Right ventricle myocardium superior (tissue), 1 donor: ENCODE measurements at places on chromosomes 12 and 14. TPM values are rescaled to one million over a fixed set of nuclear protein-coding genes. Genes with fewer than 3 reads are reported as not detected.

Gene SMOC1
- total RNA-seq = 1.8 TPM

GRCh38 chr14:98957211-98958047 is 314.6 kb downstream of the BCL11B start:
- DNase-seq = peak; percentile 69

Gene RHEBL1
- total RNA-seq = 0.48 TPM

- DNase-seq = no peak
Observed at GRCh38 chr12:51773145-51773869, 75.2 kb downstream of the FIGNL2 start.

- peak; percentile 75 for DNase-seq
Observed at GRCh38 chr14:101235335-101236103, 325.8 kb upstream of the DIO3 start.

DNA sequence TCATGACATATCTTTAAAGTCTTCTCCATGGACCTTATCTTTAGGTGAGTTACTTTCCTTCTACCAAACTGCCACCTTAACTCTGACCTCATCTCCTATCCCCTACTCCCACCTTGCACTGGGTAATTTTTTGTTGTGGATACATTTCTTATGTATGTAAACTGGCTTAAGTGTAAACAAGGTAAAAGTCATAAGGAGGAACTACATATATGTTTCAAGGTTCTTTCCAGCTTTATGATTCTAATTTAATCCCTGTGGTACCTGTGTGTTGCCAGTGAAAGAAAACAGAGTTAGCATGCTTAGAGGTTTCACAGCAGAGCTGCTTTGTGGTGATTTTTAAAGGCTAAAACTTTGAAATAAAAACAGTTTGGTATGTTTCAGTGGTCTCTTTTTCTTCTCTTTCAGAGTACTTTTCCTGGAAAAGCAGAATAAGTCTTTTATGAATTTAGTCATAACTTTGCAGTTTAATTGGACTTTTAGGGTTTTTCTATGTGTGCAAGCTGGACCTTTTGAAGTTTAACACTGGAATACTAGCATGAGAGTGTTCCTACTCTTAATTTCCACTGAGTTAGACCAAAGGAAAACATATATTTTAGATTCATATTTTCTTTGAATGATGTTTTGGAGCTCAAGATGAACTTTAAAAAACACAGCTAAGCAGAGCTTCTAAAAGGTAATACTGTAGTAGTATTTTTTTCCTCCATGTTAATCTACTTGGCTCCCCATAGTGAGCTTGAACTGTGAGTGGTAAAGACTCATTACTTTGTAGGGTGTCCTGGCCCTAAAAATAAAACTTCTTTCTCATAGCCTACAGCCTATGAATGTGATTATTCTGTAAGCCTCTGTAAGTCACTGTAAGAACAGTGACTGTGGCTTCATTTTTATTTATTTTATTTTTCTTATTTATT is 105.4 kb downstream of the FUT8 start:
- DNase-seq = no peak

DNA sequence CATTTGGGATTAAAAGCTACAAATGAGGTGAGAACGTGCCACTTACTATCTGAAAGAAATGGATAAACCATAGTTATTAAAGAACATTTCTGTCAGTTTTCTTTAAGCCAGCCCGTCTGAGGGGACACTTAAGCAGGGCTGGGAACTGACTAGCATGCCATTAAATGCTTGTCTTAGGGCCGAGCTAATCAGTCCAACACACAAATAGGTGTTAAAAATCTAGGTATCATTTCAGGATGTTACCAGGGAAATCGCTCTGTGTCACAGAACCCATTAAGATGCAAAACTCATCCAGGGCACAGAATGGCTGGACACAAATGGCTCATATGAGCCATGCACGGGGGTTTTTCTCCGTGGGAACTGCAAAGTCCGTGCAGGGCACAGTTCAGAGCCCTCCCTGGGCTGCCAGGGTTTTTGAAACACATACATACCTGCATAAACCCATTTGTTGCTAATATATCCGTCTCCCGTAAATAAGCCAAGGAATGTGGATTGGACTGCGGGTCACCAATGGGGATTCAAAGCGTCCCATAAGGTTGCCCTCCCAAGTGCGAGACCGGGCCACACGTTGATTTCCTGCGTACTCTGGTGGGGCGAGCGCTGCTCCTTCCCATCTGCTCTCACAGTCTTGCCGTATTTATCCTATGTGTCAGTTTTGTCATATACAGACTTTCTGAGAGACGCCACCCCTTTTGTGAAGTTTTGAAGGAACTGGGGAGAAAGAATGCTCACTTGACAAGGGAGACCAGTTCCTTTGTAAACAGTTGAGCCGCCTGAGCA is 5.4 kb upstream of the GSC start:
- DNase-seq = no peak

- no peak for DNase-seq
Observed at GRCh38 chr12:28086521-28087155, 103.6 kb upstream of the CCDC91 start.

- no peak for DNase-seq
Observed at GRCh38 chr14:23695664-23695999, 59.5 kb downstream of the DHRS2 start.

Gene VRTN
- not detected for total RNA-seq

DNA sequence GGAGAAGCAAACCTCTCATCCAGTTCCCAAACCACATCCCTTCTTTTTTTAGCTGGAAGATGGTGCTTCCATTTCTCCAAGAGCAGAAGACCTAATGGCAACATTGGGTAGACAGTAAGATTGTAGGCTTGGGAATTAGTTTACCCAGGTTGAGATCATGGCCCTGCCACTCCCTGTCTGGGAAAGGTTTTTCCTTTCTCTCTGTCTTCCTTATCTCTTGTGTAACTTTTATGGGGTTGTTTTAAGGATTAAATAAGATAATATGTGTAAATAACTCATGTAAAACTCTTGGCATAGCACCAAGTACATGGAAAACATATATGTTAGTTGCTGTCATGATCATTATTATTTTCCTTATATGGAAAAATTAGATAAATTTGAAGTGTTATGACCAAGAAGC is 23.2 kb upstream of the PSMA6 start:
- DNase-seq = no peak

- no peak for DNase-seq
Observed at GRCh38 chr14:76946753-76947077, 81.8 kb downstream of the IRF2BPL start.

- peak; percentile 77 for DNase-seq
Observed at GRCh38 chr12:55743406-55744339, 751 bp downstream of the GDF11 start.

DNA sequence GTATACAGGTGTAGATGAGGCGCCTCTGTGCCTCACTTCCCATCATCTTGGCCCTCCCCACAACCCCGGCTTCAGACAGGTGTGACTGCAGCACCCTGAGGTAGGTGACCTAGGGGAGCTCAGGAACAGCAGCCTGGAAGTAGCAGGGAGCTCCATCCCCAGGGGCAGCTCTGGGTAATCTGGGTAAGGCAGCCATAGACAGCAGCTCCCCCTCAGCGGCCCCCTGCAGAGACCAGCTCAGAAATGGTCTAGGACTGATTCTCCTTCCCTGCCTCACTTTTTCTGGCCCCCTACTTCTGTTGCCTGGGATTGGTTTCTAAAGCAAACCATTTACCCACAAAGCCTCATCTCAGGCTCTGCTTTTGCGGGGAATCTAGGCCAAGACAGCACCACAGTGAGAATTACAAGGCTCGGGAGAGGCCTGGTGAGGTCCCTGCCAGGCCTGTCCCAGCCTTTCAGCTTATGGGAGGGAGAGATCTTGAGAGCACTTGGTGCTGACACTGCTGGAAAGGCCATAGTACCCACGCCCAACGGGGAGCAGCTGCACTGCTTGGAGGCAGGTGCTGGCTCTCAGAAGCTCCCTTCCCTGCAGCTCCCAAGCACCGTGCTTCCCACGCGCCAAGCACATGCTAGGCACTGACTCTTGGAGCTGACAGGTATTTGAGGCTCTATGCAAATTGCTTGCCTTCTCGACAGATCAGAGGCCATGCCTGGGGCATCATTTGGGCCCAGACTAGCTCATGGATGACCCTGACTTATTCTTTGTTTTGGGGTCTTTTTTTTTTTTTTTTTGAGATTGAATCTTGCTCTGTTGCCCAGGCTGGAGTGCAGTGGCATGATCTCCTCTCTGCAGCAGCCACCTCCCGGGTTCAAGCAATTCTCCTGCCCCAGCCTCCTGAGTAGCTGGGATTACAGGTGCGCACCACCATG is 45.1 kb upstream of the TRAF3 start:
- no peak for DNase-seq

GRCh38 chr12:104864668-104865067 is 93.4 kb downstream of the SLC41A2 start:
- no peak for DNase-seq

- DNase-seq = no peak
Observed at GRCh38 chr12:110010853-110011723, 11.9 kb downstream of the ANKRD13A start.

Gene PELI2
- 4.2 TPM for total RNA-seq

- DNase-seq = no peak
Observed at GRCh38 chr14:94816113-94816512, 46.2 kb upstream of the GSC start.

- no peak for DNase-seq
Observed at GRCh38 chr14:54535646-54536045, 25.9 kb downstream of the CGRRF1 start.

DNA sequence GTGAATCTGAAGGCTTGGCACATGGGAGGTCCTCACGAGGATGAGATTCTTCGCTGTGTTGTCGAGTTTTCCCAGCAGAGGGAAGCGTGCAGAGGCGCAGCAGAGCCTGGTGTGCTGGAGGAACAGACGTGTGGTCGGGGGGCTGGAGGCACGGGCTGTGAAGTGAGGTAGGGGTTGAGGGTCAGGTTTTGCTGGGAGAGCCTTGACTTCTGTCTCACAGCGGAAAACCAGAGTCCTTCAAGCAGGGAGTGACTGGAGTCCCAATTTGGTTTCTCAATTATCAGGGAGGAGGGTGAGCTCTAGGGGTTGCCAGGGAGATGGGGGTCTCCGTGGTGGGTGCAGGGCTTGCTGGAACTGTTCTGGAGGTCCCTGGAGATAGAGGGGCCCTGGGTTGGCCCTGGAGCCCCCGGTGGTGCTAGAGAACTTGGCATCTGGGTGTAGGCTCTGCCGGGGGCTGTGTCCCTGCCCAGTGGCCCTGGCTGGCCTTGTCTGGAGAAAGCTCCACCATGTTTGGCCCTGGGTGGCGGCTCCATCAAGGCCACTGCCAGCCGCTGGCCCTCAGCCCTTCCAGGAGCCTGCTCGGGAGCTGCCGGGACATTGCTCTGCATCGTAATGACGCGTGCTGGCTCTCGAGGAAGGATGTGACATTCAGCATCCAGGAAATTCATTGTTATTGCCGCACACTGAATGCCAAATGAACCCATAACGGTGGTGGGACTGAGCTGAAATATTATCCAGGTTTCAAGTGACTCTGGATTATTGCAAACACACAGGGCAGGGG is 215.7 kb downstream of the KIF26A start:
- peak; percentile 47 for DNase-seq

- no peak for DNase-seq
Observed at GRCh38 chr12:93139028-93139665, 210.1 kb upstream of the EEA1 start.

- no peak for DNase-seq
Observed at GRCh38 chr12:119090865-119091264, 87.9 kb upstream of the HSPB8 start.

DNA sequence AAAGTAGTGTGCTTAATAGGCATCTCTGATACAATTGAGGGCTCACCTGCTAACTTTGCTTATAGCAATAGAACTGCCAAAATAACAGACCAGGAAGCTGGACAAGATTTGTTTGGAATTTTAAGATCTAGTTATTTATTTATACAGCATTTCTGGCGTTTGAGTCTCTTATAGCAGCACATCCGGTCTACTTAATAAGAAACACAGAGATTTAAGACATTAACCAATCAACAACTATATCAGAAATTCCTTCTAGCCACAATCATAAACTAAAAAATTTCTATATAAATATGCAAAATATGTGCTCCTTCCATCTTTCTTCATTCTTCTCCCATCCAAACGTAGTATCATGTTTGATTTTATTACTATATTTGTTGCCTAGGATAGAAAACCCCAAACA is 2.6 kb downstream of the RTN1 start:
- DNase-seq = no peak

Gene PARPBP
- total RNA-seq = 0.24 TPM

Gene PTGER2
- total RNA-seq = 0.65 TPM

DNA sequence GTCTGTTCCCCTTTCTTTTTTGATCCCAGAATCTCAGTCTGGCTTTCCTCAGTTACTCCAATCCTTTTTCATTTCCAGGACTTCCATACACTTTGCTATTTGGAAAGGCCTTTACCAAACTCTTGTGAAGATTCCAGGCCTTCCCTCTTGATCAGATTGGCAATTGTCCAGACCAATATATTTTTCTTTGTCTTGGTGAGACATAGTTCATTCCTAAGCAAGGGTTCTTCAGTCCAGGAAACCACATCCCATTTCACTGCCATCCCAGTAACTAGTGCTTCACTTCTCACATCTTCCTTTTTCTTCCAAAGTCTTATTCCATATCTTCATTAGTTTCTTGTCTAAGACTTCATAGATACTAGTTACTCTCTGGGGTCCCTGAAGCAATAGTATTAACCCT is 2.1 kb upstream of the PTPRQ start:
- DNase-seq = no peak

Gene SERPINA12
- not detected for total RNA-seq

Gene CCDC85C
- 46.6 TPM for total RNA-seq

DNA sequence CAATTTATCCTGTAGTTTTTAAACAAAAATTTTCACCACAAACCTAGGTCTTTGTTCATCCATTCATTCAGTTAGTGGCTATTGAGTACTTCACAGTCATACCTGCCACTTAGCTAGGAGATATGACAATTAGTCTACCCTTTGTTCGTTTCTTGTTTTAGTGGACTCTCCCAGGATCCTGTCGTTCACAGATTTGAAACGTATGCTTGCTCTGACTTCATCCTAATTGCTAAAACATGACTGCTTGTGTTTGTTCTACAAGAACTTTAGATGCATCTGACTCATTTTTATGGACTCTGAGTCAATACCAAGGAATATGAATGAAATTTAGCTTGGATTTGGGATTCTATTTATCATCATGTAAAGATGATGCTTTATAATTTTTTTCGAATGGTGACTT is 69.5 kb downstream of the TBC1D30 start:
- no peak for DNase-seq

GRCh38 chr12:26979733-26980132 is 34.5 kb downstream of the TM7SF3 start:
- DNase-seq = no peak
